ENCODE measurements at places on chromosomes 16 and 17.

DNA sequence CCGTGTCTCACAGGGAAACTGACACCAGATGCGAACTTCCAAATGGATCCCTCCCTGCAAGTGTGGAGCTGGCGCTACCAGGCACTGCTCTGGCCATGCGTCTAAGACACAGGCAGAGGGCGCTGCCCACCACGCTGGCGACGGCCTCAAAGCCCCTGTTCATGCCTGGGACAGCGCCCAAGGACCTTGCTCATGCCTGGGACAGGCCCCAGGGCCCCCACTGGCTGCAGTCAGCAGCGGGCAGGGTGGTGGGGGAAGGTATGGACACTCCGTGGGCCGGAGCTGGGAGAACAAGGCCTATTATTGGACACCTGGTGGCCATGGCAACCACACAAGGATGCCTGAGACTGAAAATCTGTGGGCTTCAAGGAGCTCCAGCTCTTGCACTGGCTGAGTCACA is 8.8 kb downstream of the ZG16B start:
- peak; percentile 51 for DNase-seq

GRCh38 chr17:17228521-17229279 is 8.3 kb downstream of the FLCN start:
- no peak for DNase-seq

DNA sequence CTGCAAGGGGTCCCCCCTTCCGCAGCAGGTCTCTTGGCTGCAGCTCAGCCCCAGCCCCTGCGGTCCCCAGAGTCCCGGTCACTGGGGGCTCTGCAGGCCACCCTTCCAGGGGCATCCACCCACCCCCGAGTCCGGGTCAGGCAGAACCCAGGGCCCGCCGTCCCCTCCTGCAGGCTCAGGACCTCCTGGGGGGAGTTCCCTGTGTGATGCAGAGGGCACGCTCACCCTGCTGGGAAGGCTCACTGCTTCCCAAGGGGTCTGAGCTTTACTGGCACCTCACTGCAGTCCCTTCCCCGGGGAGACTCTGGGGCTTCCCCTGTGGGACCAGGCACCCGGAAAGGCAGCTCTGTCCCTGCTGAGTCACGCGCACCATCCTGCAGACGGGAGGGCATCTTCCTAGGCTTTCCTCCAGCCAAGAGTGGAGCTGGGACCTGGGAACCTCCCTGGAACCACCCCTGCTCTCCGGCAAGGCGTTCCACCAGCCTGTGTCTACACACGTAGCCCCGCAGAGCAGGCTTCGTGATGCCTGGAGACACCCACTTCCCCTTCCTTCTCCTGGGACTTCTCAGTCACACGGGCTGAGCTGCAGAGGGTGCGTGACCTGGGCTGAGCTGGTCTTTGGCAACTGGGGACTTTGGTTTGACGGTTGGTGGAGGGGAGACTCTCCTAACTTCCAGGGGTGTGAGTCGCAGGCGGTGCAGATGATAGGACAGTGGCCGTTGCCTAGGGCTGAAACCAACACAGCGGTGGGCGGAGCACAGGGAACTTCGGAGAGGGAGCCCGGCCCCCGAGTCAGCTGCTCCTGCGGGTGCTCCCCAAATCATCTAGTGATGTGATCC is 23.4 kb downstream of the SLC25A10 start:
- DNase-seq = no peak

- DNase-seq = no peak
These were observed 137.2 kb downstream of the CYLD start for GRCh38 chr16:50878966-50879615.

DNA sequence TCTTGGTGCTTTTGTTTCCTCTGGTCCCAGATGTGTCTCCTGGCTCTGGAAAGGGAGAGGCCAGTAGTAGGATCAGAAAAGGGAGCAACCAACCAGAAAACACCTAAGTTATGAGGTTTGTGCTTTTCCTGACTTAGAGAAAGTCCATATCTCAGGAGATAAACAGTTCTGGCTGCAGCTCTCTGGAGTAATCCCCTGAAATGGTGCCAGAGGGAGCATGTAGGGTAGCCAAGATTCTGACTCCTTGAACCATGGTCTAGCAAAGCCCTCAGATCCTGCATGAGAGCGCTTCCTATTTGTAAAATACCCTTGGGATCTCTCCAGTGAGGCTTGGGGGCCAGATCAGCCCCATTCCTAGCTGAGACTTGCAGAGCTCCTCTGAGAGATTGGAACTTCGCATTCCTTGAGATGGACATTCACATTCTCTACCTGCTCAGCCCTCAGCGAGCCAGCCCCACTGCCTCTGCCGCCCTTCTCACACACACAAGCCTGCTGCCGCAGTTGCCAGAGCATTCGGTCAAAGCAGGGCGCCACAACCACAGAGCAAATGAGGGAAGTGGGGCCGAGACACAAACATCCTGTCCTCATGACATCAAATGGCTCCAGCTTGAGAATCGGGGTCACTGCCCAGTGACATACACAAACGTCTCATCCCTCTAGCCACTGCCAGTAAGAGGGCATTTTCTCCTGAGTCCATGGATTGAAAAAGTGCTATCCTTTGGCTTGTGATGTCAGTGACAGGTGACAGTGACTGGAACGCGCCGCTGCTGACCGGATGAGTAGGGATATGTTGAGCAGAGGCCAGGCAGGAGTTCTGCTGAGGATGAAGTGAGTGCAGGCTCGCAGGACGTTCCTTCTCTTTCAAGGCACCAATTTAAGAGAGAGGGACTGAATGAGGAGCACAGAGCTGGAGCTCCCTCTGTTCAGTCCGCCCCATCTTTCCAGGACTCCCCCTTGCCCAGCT is 5.0 kb downstream of the ABHD15 start:
- DNase-seq = no peak

DNA sequence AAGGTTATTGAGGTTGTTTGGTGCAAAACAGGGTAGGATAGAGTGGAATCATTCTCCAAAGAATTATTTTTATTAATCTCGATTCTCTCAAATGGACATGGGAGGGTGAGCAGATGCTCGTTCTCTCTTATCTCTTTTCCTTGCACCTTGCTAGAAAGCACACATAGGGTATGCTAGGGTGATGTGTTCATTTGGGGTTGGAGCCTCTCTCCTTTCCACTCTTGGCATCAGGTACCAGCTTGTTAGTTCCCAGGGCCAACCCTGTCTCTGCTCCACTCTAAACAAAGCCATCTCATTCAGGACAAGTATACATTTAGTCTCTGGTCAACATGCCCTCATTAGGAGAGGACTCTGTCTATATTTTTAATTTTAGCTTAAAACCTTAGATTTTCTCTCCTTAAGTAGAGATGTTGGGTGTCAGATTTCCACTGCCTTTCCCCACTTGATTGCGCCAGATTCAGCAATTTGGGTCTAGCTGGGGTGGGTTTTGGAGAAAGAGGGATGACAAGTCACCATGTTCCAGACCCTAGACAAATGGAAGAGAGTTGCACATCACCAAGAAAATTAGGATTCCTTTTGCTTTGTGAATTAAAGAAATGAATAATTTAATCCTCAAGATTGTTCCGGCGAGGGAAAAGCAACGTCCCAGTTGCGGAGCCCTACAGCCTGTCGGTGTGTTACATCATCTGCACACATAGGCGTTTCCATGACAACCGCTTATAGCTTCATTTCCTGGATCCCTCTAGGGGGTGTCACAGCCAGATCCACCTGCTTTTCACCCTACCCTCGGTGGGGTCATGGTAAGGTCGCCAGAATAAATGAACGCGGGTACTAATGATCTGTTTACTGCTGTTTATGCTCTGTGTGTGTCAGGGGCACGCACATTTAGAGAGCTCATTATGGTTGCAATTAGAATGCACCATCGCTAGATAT is 41.6 kb downstream of the SNX11 start:
- no peak for DNase-seq

DNA sequence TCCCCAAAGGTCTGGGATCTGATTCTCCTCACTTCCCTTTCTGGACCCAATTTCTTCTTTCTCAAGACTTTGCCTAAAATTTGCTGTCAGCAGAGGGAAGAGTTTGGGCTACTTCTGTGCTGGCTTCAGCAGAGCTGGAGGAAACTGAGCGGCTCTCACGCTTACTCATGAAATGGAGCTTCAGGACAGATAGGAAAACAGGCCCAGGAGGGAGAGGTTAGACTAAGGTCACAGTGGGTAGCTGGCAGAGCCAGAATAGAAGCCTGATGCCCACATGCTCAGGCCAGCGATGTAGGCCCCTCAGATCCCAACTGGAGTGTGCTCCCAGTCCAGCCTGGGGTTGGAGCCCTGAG is 593 bp downstream of the SLC38A7 start:
- no peak for DNase-seq

DNA sequence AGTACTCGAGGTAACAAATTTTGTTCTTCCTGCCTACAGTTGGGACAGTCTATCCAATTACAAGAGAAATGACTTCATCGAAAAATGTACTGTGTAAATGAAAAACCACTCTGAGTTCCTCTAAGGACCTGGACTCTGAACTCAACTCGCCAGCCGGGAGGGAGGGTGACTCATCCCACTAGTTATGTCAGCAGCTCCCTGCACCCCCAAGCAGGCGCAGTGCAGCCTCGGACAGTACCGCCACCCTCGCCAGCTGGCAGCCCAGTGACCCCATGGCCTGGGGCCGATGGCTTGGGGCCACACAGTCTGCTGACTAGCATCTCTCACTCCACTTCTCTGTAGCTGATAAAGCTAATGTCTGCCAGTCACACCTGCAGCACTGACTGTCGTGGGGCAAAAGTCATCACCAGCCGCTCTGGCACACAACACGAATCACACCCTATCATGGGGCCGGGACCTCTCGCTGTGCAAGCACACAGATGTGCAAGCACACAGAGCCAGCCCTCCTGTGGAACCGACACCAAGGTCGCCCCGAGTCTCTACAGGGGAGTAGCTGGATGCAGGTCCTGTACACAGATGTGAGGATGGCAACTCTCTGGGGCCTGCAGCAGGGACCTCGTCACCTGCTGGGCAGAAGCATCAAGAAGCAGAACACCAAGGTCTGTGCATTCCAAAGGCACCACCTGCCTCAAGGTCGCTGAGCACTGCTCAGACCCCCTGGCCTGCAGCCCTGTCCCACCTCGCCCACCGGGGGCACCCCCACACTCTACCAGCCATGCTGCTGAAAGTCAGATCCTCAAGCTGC is 5.7 kb downstream of the CSNK1D start:
- DNase-seq = no peak

DNA sequence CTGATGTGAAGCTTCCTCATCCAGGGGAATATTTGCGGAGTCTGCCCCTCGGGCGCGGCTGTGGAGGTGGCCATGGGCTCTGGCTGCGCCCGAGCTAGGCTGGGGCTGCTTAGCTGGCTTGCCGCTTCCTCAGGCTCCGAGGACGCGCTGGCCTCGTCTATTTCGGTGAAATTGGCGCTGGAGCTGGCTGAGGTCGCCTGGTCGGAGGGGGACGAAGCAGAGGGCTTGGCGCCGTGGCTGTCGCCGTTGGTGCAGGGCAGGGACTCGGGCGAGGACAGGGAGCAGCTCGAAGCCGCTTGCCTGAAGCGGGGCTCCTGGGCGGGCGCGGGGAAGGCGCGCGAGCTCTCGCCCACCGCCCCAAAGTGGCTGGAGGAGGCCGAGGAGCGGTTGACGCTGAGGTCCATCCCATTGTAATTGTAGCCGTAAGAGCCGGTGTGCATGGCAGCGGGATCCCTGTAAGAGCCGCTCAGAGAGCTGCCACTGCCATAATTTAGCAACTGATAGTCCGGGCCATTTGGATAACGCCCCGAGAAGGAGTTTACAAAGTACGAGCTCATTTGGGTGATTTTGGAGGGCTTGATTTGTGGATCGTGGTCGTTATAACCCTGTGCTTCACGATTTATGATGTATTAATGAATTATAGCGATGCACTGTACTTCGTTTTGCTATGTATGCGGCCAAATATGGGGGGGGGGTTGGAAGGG is at the start of gene HOXB5:
Gene HOXB5, minus strand, starts transcription at position 654 of the 704 bp plus-strand sequence. Its CDS starts 97 bp downstream, at position 557.
- DNase-seq = no peak

- DNase-seq = no peak
These were observed 20.6 kb downstream of the PRKAR1A start for GRCh38 chr17:68532826-68533225.

- no peak for DNase-seq
These were observed 89.1 kb upstream of the NOL11 start for GRCh38 chr17:67628580-67629013.

DNA sequence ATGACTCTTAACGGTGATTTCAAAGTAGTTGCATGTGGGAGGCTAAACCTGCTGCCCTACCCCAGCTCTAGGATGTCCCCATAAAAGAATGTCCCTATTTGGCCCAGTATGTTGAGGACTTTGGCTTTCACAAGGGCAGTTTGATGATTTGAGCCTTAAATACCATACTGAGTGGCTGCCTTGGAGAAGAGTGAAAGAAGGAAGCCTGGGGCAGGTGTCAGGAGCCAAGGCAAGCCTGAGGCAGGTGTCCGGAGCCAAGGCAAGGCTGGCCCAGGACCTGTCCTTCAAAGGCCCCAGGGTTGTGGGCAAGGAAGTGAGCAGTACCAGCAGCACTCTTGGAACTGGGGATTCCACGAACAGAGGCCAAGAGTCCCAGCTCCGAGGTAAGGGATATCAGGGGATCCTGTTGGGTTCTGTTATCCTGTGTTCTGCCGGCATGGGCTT is 18.6 kb downstream of the ST6GALNAC2 start:
- no peak for DNase-seq

GRCh38 chr16:79184464-79185030 is 416.0 kb downstream of the MAF start:
- no peak for DNase-seq

GRCh38 chr17:66365903-66366302 is 63.5 kb downstream of the PRKCA start:
- no peak for DNase-seq

- no peak for DNase-seq
These were observed 7.1 kb upstream of the CNP start for GRCh38 chr17:41959336-41960095.

GRCh38 chr17:83032781-83033180 is 46.6 kb upstream of the METRNL start:
- no peak for DNase-seq

DNA sequence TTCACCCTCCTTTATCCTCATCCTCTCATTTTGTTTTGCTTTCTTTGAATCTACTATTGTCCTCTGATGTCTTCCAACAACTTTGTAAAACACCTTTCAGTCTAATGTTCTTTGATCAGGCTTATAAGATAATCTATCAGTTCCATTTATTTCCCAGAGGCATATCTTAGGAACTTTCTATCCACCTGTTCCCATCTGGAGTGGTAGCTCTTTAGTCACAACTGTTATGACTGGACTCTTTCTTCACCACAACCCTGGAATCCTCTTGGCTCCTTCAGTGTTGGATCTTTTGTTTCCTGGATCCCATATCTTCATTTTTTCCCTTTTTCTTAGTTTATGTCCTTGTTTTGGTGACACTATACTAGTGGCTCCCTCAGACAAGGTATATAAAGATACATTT is 23.5 kb downstream of the RPS6KB1 start:
- DNase-seq = no peak

- DNase-seq = no peak
These were observed 3.4 kb downstream of the SGSH start for GRCh38 chr17:80216473-80217456.

GRCh38 chr17:33113991-33114370 is 122.3 kb downstream of the SPACA3 start:
- no peak for DNase-seq
